ENCODE measurements at places on chromosomes 13 and 19.

DNA sequence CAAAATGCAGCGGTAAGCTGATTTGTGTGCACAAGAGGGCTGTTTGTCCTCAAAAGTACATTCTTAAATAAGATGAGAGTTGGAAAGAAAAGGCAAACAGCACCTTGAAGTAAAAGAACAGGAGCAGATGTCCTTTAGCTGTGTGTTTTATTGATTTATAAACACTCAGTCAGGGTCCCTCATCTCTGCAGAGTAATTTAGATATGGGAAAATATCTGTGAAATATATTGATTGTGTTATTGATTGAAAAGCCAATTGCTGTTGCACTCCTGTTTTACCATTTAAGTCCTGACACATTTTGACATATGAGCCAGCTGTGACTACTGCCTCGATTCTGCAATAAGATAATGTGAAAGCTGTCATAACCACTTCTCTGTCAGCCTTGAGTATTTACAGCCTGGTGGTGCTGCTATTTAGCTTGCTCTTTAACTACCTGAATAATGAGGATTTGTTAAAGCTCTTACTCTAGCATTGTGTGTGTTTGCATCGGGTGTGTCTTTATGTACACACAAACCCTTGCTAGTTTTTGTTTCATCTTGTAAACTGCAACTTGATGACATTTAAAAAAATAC is 550.1 kb downstream of the DACH1 start:
- no peak for DNase-seq

- no peak for DNase-seq
Observed at GRCh38 chr13:110113284-110113764, 193.6 kb downstream of the COL4A1 start.

DNA sequence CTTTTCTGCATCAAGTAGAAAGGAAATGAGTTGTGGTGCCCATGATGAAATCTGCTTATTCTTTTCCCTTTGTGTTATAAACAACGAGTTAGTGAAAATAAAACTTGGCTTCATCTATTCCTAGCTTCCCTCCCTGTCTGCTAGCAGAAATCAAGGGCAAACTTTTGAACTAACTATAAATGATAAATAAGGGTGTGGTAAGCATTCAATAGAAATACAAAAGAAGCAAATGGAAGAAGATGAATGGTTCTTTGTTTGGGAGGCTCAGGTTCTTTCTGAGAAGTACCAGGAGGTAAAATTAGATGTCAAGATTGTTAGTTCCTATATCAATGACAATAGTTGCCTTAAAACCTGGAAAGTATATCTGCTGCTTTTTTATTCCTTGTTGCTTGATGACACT is 275.3 kb upstream of the PRR20A start:
- DNase-seq: no peak

DNA sequence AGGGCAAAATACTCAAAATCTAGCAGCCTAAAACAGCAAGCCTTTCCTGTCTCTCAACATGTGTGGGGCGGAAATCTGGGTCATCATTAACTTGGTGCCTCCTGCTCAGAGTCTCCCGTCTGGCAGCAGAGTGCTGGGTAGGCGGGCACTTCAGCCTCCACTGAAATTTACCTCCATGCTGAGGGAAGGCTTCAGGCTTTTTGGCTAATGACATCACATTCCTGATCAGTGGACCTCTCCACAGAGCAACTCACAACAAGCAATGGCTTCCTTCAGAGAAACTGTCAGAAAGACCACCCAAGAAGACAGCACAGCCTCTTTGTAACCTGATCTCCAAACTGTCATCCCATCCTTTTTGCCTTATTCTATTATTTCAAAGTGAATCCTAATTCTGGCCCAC is 1109.0 kb downstream of the UQCRFS1 start:
- no peak for DNase-seq

- no peak for DNase-seq
Observed at GRCh38 chr19:15124572-15125231, 17.5 kb downstream of the SYDE1 start.

DNA sequence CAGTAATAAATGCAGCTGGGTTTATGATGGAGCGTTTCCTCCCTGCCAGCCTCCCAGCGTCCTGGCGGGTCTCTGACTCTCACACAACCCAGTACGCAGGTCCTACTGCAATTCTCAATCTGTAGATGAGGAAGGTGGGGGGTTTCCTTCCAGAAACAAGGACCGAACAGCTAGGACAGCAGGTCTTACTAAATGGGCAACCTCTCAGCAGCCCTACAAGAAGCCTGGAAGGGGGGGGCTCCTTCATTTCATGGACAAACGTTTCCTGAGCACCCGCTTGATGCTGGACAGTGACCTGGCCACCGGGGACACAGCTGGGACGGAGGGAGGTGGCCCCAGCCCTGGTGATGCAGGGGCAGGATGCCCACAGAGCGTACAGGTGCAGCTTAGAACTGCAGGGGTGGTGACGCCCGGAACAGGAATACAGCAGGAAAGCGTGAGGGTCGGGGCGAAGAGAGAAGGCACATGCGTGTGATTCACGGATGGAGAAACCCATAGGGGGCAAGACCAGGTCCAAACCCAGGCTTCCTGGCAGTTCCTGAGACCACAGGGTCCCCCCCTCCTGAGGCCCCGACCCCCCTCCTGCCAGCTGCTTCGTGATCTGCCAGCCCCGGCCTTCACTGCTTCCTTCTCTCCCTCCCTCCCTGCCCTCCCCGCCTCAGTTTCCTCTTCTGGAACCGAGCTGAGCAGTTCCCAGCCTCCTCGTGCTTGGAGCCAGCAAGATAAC is 732 bp upstream of the C2CD4C start:
- no peak for DNase-seq

- no peak for DNase-seq
Observed at GRCh38 chr19:14265290-14266036, 59.5 kb upstream of the ADGRL1 start.

DNA sequence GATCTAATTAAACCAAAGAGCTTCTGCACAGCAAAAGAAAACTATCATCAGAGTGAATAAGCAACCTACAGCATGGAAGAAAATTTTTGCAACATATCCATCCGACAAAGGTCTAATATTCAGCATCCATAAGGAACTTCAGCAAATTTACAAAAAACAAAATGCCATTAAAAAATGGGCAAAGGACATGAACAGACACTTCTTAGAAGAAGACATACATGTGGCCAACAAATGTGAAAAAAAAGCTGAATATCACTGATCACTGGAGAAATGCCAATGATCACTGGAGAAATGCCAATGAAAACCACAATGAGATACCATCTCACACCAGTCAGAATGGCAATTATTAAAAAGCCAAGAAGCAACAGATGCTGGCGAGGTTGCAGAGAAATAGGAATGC is 32.5 kb downstream of the ZNF582 start:
- no peak for DNase-seq

DNA sequence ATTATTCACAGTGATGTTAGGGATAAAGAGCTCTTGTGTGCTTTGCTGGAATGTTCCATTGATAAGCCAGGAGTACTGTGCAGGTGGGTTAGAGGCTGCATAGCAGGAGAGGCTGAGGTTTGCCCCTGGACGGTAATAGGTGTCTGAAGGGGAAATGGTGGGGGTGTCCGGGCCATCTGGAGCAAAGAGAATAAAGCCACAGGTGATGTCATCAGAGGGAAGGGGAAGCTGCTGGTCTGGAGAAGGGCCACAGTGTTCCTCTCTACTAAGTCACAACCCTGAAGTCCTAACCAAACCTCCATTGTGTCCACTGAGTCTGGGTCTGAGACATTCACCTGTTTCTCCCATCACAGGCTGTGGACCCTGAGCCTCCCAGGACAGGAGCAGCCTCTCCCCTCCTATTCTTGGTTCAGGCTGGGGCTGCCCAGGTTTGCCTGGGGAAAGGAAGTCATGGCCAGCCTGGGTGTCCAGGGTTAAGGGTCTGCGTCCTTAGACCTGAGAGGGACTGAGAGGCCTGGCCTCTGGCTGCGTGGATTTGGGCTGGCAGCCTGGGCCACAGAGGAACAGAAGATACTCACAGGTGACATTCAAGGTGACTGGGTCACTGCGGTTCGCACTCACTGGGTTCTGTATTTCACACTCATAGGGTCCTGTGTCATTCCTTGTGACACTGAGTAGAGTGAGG is 6.8 kb downstream of the CEACAM1 start:
- DNase-seq: no peak

DNA sequence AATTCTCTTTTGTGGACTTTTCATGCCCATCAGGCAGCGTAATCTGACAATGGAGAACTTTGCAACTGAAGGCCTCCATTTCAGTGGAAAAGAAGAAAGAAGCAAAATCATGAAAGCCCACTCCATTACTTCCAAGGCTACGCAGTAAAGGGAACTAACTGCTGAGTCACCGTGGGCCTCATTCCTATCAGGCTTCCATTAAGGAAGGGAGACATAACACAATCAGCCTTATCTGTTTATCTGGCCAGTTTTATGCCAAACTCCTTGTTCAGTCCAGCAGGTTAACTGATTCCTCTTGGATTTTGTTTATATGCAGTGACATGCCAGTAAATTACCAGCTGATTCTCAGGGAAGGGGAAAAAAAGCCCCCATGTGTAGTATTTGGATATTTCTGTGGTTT is 56.8 kb upstream of the KATNAL1 start:
- no peak for DNase-seq

DNA sequence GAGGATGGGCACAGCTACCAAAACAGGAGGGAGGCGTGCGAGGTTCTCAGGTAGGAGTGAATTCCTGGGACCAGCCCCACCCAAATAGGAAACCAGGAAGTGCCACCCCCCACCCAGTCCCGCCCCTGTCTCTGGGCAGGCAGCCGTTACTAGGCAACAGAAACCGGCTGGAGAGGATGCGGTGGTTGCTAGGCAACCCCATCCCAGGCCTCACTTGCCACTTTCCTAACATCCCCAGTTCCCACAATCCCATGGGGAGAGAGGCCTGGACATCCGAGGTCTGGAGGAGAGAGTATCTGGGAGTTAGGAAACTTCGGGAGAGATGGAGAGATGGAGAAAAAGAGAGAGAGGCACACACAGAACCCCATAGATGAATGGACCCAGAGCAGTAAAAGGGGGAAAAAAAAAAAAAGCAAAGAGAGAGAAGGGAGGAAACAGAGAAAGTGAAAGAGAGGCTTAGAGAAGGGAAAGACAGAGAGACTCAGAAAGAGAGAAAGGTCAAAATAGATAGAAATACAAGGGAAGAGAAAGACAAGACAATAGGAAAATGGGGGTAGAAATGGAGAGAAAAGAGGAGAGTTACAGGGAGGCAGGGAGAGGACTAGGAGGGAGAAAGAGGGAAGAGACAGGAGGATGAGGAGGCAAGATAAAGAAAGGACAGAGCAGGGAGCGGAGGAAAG is 3.8 kb downstream of the GRIK5 start:
- no peak for DNase-seq
